ENCODE measurements at places on chromosomes 2 and 18.

DNA sequence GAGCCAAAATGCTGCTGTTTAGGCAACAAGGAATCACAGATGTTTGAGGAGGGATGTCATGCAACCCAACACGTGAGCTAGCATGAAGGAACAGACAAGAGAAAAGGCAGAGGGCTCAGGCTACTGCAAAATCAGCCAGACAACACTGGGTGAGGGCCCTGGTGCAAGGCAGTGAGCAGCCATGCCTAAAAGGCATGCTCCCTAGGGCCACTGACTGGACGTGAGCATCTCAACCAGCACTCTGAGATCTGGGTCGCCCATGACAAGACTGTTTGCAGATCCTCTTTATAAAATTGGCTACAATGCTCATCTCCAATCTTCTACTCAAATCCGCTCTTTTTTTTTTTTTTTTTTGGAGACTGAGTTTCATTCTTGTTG, 49.1 kb downstream of the KIAA2012 start:
- DNase-seq = no peak

GRCh38 chr18:48820483-48821250, 130.1 kb downstream of the SMAD7 start:
- DNase-seq = no peak

DNA sequence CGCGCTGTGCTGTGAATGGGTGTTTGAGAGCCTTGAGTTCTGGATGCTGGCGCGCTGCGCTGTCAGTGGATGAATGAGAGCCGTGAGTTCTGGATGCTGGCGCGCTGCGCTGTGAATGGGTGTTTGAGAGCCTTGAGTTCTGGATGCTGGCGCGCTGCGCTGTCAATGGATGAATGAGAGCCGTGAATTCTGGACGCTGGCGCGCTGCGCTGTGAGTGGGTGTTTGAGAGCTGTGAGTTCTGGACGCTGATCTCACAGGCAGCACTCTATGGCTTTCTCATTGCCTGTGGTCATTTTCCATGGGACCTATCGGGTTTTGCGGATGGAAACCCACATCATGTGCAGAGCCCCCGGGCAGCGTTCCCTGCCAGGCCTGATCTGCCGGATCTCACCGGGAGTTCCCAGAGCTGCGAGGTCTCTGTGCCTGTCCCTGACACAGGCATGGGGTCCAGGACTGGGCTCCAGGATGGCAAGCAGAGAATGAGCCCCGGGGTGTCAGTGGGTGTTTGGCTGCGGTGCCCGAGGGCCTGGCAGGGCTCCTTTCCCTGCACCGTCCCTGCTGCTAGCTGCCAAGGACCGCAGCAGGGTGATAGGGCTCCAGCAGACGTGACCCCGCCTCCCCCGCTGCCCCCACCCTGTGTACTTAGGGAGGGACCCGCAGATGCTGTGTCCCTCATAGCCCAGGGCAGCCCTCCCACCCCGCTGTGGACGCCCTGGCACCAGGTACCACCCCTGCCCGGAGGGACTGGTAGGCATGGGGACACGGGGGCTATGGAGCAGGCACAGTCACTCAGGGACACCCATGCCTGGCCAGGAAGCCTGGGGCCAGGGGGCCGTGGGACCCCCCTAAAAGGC, 9.7 kb downstream of the PDCD1 start:
- DNase-seq = no peak

DNA sequence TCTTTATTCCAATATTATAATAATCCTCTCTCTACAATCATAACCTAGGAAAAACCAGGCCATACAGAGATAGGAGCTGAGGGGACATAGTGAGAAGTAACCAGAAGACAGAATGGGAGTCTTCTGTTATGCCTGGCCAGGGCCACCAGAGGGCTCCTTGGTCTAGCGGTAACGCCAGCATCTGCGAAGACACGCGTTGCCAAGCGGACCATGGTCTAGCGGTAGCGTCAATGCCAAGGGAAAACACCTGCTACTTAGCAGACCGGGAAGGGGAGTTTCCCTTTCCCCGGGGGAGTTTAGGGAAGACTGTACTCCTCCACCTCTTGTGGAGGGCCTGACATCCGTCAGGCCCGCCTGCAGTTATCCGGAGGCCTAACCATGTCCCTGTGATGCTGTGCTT, 36.6 kb downstream of the ARL6IP6 start:
- DNase-seq = no peak

All from stimulated activated CD8-positive, alpha-beta memory T cell treated with anti-CD3 and anti-CD28 coated beads, Interleukin-4, amount 100 ng/mL, for 1 hour (primary cell).